ENCODE measurements at places on chromosomes 4 and X. TPM values are rescaled to one million over a fixed set of nuclear protein-coding genes. Genes with fewer than 3 reads are reported as not detected.

Gene STAP1
- total RNA-seq: not detected

GRCh38 chr4:159097785-159098184 lies 5.1 kb upstream of the RAPGEF2 start:
- DNase-seq: no peak

Gene GAR1
- total RNA-seq: 50.4 TPM

Gene FAM9B
- 0.05 TPM for total RNA-seq

DNA sequence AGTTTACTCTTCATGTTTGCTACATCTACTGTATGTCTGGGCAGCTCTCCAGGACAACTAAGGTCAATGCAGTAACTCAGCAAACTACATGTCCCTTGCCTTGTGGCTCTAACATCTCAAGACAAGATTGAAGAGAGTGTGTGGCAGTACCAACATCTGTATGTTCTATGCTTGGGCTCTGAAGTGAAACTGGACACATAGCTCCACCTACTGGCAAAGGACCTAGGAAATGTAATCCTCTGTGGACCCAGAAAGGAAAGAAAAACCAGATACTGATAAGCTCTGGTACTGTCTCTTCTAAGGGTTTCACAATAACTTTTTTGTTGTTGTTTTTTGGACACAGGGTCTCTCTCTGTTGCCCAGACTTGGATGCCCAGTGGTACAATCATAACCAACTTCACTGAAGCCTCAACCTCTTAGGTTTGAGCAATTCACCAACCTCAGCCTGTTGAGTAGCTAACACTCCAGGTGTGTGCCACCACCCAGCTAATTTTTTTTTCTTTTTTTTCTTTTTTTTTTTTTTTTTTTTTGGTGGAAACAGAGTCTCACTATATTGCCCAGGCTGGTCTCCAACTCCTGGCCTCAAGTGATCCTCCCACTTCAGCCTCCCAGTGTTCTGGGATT lies 64.1 kb downstream of the QDPR start:
- DNase-seq: peak; percentile 64

- DNase-seq: peak; percentile 48
Measured at GRCh38 chrX:15985937-15986336, 131.3 kb upstream of the AP1S2 start.

- no peak for DNase-seq
Measured at GRCh38 chrX:115400960-115401359, 111.4 kb downstream of the LUZP4 start.

Gene MAGEA1
- 15.2 TPM for total RNA-seq

- peak; percentile 96 for DNase-seq
Measured at GRCh38 chr4:98995183-98996055, at the start of gene METAP1. Gene METAP1 (plus strand): TSS chr4:98995721. CDS start chr4:98995754, 33 bp downstream.

Gene PRSS12
- 0.07 TPM for total RNA-seq

DNA sequence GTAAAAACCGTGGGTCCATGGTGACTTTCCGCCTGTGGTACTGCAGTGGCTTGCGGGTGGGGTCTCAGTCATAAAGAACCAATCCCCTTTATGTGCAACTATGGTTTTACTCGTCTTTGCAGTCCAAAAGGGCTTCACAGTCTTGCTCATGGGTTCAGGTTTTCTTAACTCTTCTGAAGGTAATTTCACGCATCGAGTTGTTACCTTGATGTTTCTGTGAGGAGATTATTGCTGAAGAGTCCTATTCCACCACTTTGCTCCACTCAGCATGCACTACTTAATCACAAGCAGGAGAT lies 41.5 kb downstream of the F8 start:
- DNase-seq: no peak

GRCh38 chr4:121209171-121209570 lies 45.0 kb upstream of the TNIP3 start:
- no peak for DNase-seq

DNA sequence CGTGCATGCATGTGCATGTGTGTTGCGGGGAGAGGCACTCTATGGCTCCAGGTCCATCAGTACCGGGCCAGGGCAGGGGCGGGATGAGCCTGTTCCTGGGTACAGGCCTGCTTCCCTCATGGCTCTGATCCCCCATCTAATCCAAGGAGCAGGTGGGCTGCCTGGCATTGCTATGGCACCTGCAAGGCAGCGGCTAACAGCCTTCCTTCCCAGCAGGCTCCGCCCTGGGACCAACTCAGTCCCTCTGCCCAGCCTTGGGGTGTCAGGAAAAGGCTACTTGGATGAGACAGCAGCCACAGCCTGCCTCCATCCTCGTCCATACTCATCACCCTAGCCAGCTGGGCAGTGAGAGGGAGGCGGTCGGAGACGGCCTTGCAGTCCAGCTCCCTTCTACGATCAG lies 46.5 kb downstream of the PPP2R2C start:
- DNase-seq: no peak

Gene MAGEA4
- total RNA-seq: not detected

Gene HSFX1
- 0.70 TPM for total RNA-seq

DNA sequence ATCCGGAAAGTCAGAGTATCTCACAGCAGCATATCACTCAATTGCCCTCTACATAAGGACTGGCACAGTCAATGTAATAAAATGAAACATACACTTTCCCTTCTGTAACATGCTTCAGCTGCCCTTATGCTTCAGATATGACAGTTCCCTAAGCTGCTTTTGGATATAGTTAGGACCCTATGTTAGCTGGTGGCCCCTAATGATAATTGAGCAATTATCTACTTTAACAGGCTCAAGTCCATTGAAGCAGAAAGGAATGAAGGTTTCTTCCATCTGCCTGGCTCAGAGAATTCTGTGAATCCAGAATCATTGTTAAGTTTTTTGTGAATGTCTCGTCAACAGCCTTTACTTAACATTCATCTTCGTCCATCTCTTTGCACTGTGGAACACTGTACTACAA lies 951.2 kb upstream of the DIAPH2 start:
- no peak for DNase-seq

Gene ODAM
- not detected for total RNA-seq

DNA sequence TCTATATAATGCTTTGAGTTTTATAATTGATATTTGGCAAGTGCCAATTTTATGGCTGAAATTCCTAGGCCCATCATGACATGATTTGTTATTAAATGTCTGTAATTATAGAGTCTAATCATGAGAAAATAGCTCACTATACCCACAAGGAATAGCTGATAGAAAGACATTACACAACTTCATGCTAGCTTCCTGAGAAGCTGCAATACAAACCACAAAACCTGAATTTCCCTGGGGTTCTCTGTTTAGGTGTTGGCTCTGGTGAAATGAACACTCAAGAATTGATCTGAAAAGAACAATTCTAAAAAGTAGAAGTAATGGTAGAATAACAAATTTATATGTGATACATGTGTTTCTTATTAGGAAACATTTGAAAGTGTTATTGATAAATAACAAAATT lies 169.6 kb downstream of the GASK1B start:
- no peak for DNase-seq

- DNase-seq: no peak
Measured at GRCh38 chr4:107314156-107314555, 278.0 kb upstream of the DKK2 start.

GRCh38 chr4:62130230-62130629 lies 930.1 kb downstream of the ADGRL3 start:
- no peak for DNase-seq

- no peak for DNase-seq
Measured at GRCh38 chrX:40043895-40044294, 53.9 kb downstream of the BCOR start.

- peak; percentile 88 for DNase-seq
Measured at GRCh38 chr4:102687373-102687981, 73.3 kb downstream of the MANBA start.

Gene ASB9
- total RNA-seq: 12.2 TPM

Gene GPR119
- total RNA-seq: not detected

DNA sequence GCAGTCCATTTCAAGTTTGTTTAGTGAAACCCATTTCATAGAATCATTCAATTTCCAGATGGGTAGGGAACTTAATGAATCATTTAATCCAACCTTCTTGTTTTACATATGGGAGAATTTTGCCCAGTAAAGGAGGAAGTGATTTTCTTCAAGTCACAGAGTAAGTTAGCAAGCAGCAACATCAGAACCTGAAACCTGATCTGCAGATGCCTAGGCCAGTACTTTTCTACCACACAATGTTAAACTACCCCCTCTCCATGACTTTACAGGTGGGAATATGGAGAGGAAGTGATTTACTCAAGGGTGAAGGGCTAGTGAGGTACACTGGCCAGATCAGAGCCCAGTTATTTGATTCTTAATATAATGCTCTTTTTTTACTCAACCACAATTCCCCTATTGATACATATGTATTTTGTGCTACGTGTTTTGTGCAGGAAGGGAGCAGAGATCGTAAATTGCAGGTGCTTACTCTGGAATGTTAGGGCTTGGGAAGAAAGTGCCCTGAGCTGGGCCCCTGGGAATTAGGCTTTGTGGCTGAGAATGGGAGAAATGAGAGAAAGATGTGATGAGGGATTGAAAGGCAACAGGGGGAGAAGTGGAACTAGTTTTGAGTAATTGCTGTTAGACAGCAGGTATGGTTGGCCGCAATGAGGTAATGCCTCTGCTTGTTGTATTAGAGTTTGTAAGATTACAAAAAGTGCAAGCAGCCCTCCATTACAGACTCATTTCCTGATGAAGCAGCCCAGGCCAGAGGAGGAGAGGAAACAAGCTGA lies 6.8 kb downstream of the LHFPL1 start:
- DNase-seq: peak; percentile 5

Data from HT1080 (cell line).